NCI-H460 (cell line): ENCODE measurements at places on chromosomes 2 and 18. TPM values are rescaled to one million over a fixed set of nuclear protein-coding genes. Genes with fewer than 3 reads are reported as not detected.

The EGR4 gene
- not detected in 2 replicates for total RNA-seq

The AQP12A gene
- total RNA-seq, result not detected in 2 replicates

The TRIB2 gene
- total RNA-seq, result 4.4 and 7.8 TPM in 2 replicates

- no peak for DNase-seq
Observed at GRCh38 chr2:11509657-11510360, 24.0 kb upstream of the GREB1 start.

GRCh38 chr2:178845566-178846457, 38.6 kb upstream of the TTN start:
- DNase-seq, result no peak
